LHCN-M2 (cell line): ENCODE measurements at places on chromosomes 3 and 15. TPM values are rescaled to one million over a fixed set of nuclear protein-coding genes. Genes with fewer than 3 reads are reported as not detected.

DNA sequence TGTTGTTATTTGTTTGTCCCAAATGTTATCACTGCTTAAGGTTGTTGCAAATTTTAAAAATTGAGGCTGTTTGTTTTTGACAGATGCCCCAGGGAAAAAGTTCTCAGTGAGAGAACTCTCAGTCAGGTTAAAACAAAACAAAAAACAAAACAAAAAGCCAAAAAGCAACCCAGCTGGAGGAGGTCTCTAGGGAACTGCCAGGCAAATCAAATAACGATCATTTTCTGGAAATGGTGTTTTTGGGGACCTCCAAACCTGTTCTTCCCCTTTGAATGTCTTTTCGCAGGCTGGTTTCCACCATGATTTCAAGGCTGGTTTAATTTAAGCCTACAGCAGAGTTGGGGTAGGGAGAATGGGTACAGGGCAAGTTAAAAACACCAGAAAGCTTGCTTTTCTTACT lies 27.2 kb downstream of the SPINK8 start:
- no peak for DNase-seq

SPSB4 gene
- total RNA-seq = 0.52 and 0.58 TPM in 2 replicates

IQCF5 gene
- not detected in 2 replicates for total RNA-seq

LTF gene
- total RNA-seq = 0.06 TPM in 1 of 2 replicates, not detected in the other

- DNase-seq = no peak
Measured at GRCh38 chr3:189744235-189744634, 113.0 kb downstream of the TP63 start.

- DNase-seq = no peak
Measured at GRCh38 chr3:24373198-24373959, 121.3 kb downstream of the THRB start.

DNA sequence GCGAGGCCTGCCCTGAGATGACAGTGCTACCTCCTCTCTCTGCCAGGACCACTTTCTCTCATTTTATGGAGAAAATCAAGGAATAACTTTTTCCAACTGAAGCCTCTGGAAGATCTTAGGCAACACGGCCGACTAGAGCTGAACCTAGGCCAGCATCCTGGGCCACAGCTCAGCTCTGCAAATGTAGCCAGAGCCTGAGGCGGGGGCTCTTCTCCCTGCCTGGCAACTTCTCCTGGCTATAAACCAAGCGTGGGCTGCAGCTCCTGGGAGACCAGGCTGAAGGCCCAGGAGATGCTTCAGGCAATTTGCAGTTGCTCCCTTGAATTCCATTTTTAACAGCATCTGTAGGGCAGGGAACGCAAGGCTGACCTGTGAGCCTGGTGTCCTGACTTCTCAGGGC lies 74.9 kb downstream of the CEMIP start:
- no peak for DNase-seq

BAHD1 gene
- 8.3 TPM in 2 replicates for total RNA-seq

DNA sequence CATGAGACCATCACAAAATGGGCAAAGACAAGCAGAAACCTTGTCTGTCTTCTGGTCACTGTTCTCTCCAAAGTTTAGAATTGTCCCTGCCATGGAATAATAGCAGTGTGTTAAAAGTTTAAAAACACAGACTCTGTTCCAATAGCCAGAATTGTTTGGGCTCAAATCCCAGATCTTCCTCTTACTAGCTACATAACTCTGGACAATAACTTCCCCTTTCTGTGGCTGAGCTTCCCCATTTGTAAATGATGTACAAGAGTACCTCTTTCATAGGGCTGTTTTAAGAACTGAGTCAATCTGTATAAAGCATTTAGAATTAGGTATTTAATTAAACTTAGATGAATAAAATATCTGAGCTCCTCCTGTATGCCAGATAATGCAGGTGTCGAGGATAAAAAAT lies 623.0 kb downstream of the NTRK3 start:
- no peak for DNase-seq

DNA sequence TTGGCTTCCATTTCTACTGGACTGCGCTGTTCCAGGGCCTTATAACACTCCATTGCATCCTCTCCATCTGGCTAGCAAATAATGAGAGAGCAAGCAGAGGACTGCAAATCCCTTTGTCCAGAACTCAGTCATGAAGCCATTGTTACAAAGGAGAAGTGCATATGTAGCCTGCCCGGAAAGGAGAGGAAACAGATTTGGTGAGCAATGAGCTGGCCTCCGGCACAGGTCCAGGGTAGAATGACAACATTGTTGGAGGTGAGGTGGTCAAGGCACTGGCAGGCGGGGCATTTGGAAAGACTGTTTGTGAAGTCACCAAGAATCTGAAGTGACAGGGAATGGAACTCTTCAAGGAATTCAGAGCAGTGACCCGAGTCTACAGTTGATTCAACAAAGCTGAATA lies 25.0 kb upstream of the ATP1B3 start:
- no peak for DNase-seq

EEFSEC gene
- total RNA-seq = 6.7 and 7.9 TPM in 2 replicates

DNA sequence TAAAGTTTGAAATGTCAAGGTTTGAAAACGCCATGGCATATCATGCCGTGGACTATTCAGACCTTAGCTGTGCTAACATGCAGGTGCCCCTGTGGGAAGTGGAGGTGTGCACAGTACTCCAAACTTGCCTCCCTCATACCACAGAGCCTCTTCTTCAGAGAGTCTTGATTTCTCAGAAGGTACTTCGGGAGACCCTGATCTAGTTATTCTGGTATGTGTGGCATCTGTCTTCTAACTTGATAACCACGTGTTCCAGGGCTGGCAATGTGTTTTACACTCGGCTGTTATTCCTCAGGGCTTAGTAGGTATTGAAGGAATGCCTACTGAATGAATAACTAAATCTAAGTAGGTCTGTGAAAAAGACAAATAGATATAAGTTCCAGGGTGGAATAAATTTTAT lies 309.9 kb downstream of the CLSTN2 start:
- peak; percentile 3 for DNase-seq

DNA sequence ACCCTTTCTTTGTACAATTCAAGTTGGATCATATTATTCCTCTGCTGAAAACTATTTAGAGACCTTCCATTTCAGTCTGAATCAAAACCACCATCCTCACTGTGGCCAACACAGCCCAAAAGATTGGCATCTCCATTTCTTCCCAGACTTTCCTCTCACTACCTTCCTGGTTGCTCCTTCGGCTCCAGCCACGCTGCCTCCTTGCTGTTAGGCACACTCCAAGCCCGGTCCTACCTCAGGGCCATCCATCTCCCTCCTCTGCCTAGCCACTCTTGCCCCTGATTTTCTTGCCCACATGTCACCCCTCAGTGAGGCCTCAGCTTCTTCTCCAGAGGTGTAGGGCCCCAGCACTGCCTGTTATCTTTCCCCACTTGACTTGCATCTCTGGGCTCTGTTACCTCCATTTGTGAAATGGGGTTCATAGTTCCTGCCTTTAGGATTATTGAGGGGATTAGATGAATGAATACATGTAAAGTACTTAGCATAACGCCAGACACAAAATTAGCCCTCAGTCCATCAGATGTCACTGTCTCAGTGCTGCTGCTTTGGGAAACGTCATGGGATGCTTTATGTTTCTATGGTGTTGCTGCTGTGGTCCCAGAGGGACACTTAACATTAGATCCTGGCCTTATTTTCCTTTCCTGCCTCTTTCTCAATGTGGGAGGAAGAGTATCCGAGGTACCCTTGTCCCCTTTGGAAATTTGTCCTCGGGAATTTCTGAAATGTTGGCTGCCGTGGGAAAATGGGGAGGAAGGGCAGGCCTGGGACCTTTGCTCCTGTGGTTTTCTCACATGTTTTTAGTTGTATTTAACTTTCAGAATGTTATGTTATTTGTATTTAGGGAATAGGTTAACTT lies 31.3 kb downstream of the SNRK start:
- peak; percentile 7 for DNase-seq

TTLL13 gene
- total RNA-seq = not detected in 2 replicates

GRCh38 chr3:76107935-76108570 lies 322.7 kb upstream of the ZNF717 start:
- peak; percentile 31 for DNase-seq

GRCh38 chr15:37758412-37758811 lies 176.0 kb upstream of the TMCO5A start:
- DNase-seq = no peak

DNA sequence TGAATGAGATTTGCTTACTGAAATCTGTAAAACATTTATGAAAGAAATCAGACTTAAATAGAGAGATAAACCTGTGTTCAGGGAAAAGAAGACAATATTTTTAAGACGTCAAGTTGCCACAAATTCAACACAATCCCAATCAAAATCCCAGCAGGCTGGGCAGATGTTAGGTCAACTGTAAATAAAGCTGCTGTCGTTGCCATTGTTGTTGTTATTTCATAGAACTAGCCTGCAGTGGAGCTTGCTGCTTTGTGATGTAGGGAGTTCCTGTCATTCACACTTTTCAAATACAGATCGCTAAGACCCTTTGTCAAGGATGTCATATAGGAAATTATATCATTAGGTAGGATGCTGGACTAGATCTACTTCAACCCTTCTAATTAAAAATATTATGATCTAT lies 123.1 kb downstream of the NEO1 start:
- no peak for DNase-seq

DNA sequence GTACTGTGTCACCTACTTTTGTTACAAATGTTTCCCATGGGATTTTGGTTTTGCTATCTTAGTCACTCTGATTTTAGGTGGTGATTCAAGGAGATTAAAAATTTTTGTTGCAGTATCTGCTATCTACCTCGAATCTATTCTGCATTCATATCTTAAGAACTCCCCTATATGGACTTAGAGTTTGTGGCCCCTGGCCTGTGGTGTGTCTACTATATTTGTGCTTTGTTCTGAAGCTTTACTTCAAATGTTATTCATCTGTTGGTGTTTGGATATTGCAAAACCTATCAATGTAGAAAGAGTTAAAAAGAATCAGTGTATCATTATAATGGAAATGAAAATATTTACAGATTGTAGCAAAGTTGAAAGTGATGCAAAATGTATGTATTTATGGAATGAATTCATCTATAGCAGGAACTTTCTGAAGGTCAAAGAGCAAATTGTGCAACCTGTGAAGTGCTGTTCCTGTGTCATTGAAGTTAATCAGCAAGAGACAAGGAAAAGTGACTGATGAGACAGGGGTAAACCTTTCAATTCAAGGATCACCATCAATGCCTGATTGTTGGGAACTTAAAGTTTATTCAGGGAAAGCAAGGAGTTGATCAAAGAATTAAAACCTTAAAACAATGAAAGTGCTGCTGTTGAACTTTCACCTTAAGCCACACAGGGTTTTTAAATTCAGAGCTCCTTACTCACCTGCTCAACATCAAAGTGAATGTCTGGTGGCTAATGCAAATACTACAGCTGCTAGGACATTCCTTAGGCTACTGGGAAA lies 71.0 kb downstream of the SLMAP start:
- no peak for DNase-seq

DNA sequence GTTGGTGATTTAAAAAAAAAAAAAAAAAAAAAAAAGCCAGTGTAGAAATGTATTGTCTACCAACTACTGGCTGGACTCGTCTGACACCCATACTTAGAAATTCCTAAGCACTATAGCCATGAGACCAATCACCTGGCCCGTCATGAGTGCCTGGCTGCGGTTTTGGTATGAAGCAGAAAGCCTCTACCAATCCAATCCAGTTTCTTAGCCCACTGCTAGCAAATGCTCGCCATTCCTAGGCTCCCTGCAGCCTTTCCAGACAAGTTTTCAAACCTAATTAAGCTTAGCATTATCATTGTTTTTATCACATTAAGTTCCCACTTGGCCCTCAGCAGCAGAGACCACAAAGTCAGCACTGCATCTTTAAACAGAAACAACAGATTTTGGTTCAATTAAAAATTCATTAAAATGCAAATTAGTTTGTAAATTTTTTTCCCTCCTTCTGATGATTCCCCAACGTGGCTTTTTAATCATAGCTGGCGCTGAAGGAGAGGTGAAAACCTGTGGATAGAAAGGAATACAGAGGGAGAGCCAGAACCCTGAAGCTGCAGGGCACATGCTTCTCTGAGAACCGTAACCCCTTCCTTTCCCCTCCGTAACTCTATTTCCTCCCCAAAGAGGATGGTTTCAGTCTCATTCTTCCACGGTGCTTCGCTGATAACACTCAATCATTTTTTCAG lies 32.2 kb upstream of the ST8SIA2 start:
- DNase-seq = no peak
